ENCODE measurements at places on chromosomes 13 and 19.
A peak's percentile ranks its signal among the peaks of the same experiment; 100 is the strongest.

DNA sequence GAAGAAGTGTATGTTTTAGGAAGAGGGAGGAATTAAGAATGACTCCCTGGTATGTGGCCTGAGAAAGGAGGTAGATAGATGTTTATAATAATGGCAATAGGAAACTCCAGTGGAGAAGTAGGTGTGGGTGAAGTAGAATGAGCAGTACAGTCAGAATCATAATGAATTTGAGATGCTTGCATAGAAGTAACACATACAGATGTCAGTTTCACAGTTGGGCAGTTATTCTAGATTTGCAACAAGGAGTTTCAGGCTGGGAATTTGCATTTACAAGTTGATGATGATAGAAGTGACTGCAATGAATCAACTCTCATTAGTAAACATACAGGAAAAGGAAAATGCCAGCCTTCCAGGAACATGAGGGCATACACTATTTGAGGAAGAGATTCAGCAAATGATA, 149.0 kb downstream of the SLITRK1 start:
- no peak for DNase-seq

DNA sequence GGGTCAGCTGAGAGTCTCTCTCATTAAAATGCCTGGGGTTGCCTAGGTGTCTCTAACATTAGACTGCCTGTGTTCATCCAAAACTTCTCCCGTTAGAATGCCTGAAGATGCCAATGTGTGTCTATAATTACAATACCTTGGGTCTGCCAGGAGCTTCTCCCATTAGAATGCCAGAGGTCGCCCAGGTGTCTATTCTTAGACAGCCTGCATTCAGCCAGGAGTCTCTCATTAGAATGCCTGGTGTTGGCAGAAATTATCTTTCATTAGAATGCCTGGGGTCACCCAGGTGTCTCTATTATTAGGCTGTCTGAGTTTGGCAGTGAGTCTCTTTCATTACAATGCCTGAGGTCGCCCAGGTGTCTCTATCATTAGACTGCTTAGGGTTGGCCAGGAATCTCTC, 1560.2 kb downstream of the UQCRFS1 start:
- DNase-seq: no peak

GRCh38 chr13:71597150-71597549, 269.9 kb downstream of the DACH1 start:
- DNase-seq: no peak

GRCh38 chr19:39481676-39482075, 1.0 kb downstream of the TIMM50 start:
- no peak for DNase-seq

GRCh38 chr19:1452802-1453524, 3.0 kb downstream of the APC2 start:
- DNase-seq: no peak

- no peak for DNase-seq
These were observed 2.1 kb upstream of the FBXO17 start for GRCh38 chr19:38977445-38978325.

- DNase-seq: no peak
These were observed 183.9 kb downstream of the DCLK1 start for GRCh38 chr13:35947315-35947714.

DNA sequence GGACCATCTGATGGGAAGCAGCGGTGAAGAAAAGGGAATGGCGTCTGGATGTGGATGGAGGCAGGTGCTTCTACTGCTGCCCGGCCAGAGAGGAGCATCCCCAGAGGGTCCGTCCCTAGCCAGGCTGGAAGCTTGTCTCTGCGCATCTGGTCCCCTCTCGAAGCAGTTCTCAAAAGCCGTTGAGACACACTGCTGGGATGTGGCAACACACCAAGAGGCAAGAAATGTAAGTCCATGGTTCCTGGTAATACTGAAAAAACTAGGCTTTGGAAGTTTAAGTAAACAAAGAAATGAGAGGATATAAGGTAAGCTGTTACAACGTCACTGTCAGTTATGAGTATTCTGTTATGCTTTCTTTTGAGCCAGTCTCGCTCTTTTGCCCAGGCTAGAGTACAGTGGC, 15.1 kb upstream of the FFAR2 start:
- no peak for DNase-seq

DNA sequence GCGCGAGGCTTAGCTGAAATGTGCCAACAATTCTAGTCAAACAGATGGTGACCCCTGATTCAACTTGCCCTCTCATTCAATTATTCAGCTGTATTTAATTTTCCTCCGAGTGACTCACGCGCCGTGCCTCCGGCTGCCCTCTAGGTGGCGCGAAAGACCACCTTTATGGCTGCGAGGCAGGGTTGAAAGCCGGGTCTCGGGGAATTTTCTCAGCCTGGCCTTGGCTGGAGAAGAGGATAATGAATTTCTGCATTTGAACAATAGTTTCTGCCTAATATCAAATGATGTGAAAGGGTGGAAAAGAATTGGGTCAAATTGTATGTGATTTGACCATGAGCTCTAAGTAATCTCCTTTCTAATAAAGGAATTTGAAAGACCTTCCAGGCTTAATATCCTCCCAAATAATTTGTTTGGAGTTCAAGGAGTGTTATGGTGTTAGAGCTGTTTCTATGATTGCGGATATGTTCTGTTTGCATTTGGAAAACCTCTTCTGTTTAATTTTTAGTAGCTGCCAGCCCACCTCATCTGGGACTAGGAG, 310.9 kb downstream of the ZNF536 start:
- DNase-seq: peak; percentile 74

DNA sequence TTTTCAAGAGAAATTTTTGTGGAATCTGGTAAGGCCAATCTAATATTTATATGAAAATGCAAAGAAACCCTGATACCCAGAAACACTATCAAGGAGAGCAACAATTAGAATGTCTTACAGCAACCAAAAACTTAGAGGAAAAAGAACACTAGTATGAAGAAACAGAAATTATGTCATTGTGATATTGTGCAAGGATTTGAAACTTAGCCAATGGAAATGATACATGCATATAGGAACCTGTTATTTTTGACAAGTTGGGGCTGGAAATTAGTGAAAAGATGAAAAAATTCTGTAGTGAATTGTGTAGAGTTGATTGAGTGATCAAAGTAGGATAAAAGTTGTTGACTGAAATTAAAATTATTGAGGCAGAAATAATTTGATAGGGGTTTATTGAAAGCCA, 792.6 kb upstream of the SLITRK6 start:
- no peak for DNase-seq

GRCh38 chr13:22227895-22228294, 557.0 kb downstream of the FGF9 start:
- no peak for DNase-seq

DNA sequence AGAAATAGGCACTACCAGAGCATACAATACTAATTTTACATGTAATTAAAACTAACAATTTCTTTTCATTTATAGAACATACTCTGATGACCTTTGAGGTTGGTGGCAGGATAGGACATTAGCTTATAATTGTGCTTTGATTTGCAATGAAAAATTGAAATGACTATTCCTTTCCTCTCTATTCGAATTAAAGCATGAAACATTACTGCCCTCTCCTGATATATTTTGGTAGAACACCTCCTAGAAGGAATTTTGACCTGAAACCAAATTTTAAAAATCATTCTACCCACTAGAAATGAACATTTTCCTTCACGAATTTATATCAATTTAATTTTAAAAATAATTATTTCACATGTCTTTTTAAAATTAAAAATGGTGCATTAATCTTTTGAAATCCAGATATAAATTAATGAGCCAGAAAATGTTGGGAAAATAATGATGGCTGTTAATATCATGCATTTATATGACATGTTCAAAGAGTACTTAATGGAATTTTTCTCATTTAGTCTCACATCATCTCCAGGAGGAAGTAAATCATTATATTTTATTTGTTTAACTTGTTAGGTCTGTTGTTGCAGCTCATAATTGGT, 556.3 kb upstream of the ARGLU1 start:
- DNase-seq: peak; percentile 9

DNA sequence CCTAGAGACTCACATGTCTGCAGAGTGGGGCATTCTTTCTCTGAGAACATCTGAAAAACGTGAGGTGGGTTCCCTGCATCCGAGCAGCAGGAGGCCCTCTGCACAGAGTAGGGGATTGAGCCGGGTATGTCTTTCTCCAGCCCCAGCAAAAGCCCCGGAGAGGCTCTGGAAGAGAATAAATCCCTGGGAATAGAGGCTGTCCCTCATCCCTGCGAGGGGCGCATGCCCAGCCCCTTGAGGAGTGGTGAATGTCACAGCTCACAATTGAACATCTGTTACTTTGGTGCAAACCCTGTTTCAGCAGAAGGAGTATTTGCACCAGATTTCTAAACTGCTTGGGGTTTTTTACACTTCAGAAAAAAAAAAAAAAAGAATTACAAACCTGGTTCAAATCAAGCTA, 164.6 kb downstream of the FGF14 start:
- no peak for DNase-seq

- peak; percentile 10 for DNase-seq
These were observed 4.6 kb upstream of the ZNF845 start for GRCh38 chr19:53328967-53329366.

GRCh38 chr13:59681636-59682311, 482.0 kb downstream of the DIAPH3 start:
- peak; percentile 4 for DNase-seq

- DNase-seq: no peak
These were observed 687 bp upstream of the FTL start for GRCh38 chr19:48964205-48965039.

DNA sequence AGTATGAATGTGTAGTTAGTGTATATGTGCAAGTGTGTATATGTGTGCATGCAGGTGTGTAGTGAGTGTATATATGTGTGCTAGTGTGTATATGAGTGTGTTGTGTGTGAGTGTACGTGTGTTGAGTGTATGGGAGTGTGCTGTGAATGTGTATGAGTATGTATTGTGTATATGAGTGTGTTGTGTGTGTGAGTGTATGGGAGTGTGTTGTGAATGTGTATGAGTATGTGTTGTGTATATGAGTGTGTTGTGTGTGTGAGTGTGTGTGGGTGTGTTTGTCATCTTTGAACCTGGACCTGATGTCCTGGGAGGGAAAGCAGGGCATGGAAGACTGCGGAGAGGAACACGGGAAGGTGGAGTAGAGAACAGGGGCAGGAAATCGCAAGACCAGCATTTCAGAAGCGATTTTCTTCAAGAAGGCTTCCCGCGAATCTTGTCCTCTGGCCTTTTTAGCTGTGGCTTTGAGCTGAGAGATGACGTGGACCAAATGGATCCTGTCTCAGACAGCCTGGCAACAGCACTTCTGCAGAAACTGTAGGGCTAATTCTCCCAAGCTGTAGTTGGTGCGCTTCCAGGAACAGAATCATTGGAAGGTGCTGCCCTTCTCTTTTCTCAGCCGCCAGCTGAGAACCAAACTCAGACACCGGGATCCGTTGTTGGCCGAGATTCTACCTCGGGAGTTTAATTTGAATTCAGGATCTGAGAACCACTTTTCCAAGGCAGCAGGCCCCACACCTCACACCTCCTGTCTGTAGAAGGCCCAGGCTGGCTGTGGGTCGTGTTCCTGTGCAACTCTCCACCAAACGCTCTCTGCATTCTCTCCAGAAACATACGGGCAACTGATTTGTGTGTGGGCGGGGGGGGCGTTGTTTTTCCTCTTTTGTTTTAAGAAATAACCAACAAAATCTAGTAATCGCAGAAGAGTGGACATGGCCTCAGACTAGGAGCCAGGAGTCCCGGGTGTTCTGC, 94.7 kb upstream of the RAP2A start:
- peak; percentile 71 for DNase-seq

DNA sequence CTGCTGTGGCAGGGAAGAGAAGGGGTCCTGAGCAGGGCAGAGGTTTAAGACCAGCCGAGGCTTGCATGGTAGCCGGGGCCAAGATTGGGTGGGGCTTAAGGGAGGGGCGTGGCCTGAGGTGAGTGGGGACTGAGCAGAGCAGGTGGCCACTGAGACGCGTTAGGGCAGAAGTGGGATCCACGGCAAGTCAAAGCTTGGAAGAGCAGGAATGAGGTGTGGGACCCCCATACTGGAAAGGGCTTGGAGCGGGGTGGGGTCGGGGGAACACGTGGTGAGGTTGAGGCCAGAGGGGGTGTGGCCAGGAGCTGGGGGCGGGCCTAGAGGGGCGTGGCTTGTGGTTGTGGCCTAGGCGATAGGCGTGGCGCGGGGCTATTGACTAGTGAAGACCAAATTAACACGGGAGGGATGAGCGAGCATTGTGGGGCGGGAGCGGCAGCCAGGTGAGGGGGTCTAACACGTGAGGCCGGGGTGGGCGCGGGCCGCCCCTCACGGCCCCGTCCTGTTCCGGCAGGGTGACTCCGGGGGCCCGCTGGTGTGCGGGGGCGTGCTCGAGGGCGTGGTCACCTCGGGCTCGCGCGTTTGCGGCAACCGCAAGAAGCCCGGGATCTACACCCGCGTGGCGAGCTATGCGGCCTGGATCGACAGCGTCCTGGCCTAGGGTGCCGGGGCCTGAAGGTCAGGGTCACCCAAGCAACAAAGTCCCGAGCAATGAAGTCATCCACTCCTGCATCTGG, 3.3 kb downstream of the CFD start:
- DNase-seq: no peak

DNA sequence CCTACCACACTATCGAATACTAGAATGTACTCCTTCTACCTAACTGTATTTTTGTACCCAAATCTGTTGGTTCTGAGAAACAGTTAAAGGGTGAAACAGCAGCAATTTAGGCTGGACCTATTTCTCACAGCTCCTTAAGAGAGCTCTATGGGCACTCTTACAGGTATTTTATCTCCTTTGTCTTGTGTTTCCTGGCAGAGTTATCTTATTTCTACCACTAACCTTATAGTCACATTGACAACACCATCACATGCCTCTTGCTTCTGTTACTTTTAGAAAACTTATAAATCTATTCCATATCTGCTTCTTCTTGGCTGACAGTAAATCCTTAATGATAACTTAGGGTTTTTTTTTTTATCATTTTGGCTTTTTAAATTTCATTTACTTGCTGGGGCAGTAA, 130.7 kb downstream of the MYO16 start:
- DNase-seq: no peak

All from stromal cell of bone marrow (primary cell).